Activated naive CD8-positive, alpha-beta T cell treated with anti-CD3 and anti-CD28 coated beads, Interleukin-2, amount 50 U/mL, for 16 hours (primary cell): ENCODE measurements at places on chromosomes 11 and 22.

- DNase-seq: no peak
Observed at GRCh38 chr11:130599073-130599654, 150.7 kb downstream of the ADAMTS15 start.

DNA sequence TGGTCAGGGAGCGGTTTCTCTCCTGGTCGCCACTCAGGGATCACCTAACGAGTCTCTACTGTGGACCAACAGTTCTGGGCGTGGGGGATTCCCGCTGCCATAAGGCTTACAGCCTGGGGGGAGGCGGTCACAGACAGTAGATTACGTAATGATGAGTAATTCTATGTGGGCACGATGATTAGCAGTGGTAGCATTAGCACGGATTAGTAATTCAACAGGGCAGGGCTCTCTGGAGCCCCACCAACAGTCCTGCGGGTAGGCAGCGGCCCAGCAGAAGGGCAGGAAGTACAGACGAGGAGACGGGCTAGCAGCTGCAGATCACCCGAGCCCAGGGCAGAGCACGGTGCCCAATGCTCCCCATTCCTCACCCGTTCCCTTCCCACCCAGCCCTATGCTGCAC is 3.6 kb downstream of the SHISAL1 start:
- no peak for DNase-seq

GRCh38 chr11:130160498-130161155 is 1.0 kb downstream of the ST14 start:
- no peak for DNase-seq

- no peak for DNase-seq
Observed at GRCh38 chr11:14774721-14775120, 117.3 kb downstream of the CYP2R1 start.

- no peak for DNase-seq
Observed at GRCh38 chr11:110860461-110860860, 148.2 kb upstream of the ARHGAP20 start.

GRCh38 chr11:115287266-115287665 is 216.9 kb downstream of the CADM1 start:
- no peak for DNase-seq

GRCh38 chr11:31995525-31996094 is 95.3 kb upstream of the RCN1 start:
- no peak for DNase-seq

DNA sequence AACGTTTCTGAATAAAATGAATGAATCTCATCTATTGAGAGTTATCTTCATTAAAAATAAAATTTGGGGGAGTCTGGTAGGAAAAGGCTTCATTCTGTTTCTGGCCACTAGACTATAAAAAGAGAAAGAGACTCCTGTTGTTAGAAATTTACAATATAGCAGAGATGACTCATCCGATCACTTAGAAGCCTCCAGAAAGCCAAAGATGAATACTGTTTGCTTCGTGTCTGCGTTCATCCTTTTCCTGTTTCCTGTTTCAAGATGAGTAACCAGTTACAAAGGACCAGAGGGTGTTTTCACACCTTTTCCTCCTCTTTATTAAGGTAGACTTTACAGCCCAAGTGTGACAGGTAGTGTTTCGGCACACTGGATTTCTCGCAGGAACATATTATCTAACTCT is 1120.7 kb downstream of the LRRC4C start:
- no peak for DNase-seq

- DNase-seq: no peak
Observed at GRCh38 chr11:44622721-44623258, 57.3 kb downstream of the CD82 start.

DNA sequence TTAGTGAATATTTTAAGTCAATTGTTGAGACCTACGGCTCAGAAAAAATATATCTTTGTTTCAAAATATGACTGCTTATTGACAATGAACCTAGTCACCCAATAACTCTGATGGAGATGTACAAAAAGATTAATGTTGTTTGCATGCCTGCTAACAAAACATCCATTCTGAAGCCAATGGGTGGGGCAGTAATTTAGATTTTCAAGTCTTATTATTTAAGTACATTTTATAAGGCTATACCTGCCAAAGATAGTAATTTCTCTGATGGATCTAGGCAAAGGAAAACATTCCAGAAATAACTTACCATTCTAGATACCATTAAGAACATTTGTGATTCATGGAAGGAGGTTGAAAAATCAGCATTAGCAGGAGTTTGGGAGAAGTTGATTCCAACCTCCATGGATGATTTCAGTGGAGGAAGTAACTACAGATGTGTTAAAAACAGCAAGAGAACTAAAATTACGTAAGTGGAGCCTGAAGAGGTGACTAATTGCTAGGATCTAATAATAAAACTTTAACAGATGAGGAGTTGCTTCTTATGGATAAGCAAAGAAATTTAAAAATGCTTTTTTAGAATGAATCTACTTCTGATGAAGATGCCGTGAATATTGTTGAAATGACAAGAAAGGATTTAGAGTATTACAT is 26.4 kb upstream of the OR8D2 start:
- no peak for DNase-seq

DNA sequence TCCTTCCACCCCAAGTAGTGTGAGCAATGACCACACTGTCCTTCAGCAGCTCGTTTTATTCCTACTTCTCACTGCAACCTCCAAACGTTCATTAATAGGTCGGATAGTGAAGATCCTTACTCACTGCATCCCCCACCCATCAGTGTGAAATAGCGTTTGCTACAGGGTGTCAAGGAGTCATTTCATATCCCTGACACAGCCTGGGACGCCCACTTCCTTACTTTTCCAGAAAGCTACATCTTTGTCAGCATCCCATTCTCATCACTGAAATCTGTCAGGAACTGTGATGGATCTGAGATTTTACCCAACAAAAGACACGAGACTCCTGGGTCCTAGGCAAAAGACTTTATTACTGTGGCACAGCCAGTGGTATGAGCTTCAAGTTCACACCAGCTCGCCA is 592.4 kb downstream of the NTM start:
- DNase-seq: no peak

DNA sequence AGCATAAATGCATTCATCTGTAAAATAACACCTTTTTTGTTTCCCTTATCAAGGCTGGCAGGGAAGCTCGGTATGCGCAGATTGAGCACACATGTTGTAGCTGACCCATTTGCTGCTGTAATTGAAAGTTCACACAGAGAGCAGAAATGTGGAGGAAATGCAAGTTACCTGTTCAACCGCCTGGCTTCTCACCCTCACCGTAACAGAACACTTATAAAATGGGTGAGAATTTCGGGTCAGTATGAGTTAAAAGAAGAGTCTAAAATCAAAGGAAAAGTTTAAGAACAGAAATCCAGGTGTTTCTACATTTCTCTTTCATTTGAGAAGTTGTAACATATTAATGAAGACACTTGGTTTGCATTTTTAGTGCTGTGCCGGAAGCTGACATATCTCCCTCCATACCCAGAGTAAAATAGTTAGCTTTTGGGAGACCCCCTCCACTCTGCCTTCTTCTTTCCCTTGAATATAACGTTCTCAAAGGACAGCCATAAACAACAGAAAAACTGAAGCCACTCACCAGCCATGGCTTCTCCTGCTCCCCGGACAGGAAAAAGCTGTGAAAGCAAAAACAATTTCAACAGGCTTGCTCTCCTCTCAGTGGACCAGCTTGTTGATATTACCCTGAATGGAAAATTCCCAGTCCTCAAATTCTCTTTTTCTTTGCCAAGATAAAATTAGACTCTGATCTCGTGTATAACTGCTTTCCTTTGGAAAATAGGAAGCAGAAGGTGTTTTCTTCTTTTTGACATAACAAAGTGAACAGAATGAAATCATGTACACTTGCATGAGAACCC is at the start of gene CASP12:
TSS of gene CASP12 (minus strand) at position 570 of the 794 bp plus-strand sequence.
- no peak for DNase-seq

GRCh38 chr22:29555065-29555644 is 1.6 kb upstream of the THOC5 start:
- no peak for DNase-seq

GRCh38 chr11:18490319-18490718 is 34.7 kb downstream of the LDHAL6A start:
- no peak for DNase-seq

DNA sequence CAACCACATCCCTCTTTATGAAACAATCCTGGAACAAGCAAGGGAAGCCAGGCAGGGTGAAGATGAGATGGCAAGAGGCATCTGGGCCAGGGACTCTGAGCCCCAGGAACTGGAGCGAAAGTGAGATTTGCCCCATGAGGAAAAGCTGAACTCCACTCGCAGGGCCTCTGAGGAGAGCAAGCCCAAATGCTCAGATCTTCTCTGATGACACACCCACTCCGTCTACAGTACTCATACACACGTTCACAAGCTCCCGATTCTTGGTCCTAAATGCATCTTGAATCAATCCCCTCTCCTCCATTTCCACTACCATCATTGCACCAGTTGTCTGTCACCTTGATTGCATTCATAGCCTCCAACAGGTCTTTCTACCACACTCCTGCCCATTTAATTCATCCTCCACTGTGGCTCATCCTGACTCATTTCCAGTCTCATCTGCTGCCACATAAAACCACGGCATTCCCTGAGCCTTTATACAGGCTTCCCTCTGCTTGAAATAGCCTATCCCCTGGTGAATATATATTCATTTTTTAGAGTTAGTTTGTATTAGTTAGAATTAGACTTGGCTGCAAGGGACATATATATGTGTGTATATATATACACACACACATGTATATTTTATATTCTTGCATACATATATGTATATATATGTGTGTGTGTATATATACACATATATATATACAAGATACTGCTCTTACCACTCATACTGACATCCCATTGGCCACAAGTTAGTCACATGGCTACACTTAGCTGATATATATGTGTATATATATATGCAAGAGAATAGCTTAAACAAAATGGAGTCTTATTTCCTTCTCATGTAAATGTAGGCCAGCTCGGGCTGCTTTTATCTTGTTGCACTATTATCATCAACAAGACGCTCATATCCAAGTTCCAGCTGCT is 1.4 kb upstream of the APOA5 start:
- DNase-seq: no peak

DNA sequence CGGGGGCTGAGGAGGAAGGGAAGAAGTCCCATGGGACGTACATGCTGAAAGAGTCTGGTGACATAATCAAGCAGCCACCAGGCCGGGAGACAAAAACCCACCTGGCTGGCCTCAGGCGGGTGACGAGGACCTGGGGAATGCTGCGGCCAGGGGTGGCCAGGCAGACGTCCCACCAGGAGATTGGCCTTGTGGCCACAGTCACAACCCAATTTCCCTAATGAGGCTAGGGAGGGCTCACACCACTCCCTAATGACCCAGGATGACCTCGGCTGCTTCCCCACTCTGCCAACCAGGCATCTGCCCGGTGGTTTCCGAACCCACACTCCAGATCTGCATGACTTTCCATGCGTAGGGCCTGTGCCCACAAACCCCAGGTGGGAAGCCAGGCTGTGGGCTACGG is 66.9 kb downstream of the SCUBE1 start:
- DNase-seq: no peak

DNA sequence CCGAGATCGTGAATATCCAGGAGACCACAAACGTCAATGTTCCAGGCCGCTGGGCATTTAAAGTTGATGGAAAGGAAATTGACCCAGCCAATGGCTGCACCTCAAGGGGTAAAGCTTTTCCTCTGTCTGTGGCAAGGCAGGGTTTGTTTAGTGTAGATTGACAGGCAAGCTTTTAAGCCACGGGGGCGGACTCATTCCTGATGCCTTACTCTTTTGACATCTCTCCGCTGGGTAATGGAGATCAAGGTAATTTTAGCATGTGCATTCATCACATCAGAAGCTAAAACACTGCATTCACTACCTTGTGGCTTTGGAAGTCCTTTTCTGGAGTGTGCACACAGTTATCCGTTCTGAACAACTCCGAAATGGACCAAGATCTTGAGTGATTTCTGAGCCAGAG is 12.6 kb downstream of the TECTA start:
- DNase-seq: no peak

DNA sequence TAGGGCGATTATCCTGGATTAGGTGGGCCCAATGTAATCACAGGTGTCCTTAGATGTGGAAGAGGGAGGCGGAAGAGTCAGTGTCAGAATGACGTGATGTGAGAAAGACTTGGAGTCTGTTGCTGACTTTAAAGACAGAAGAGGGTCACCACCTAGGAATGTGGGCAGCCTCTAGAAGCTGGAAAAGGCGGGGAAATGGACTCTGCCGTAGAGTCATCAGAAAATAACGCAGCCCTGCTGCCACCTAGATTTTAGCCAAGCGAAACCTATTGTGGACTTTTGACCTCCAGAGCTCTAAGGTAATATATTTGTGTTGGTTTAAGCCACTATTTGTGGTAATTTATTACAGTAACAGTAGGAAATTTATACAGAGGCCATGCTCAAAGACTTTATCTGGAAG is 4.8 kb downstream of the DDX10 start:
- DNase-seq: no peak

DNA sequence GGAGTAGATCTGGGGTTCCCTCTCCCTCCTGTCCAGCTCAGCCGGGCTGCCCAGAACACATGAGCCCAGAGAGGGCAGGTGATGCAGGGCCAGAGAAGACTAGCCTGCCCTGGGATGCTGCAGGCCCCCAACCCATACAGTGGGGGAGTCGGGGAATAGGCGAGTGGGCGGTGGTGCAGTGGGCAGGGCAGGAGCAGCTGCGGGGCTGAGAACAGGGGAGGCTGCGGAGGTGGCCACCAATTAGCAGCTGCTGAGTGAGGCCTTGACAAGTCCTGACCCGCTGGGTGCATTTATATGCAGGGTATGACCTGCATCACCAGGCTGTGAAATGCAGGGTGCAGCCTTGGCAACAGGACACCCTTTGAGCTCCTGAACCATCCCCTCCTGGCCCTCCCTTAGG is 43.1 kb downstream of the NFAM1 start:
- DNase-seq: no peak

- no peak for DNase-seq
Observed at GRCh38 chr11:72723508-72723907, 28.7 kb downstream of the ARAP1 start.

DNA sequence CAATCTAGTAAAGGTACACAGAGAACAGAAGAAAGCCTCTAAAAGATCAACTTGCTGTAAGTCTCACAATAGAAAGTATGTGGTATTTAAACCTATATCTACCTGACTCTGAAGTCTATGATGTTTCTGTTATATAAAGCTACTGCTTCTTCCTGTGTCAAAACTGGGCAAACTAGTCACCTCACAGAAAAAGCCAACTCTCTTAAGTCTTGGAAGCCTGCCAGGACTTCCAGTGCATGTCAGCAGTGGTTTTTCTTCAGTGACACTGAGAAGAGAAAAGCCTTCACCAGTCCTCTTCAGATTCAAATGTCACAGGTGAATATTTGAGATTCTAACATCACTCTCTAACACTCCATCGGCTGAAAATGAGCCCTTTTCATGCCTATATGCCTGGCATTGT is 808.0 kb downstream of the DLG2 start:
- no peak for DNase-seq

GRCh38 chr22:43544289-43544673 is 132.5 kb downstream of the MPPED1 start:
- DNase-seq: no peak

GRCh38 chr11:45301537-45302246 is 15.6 kb upstream of the SYT13 start:
- no peak for DNase-seq

DNA sequence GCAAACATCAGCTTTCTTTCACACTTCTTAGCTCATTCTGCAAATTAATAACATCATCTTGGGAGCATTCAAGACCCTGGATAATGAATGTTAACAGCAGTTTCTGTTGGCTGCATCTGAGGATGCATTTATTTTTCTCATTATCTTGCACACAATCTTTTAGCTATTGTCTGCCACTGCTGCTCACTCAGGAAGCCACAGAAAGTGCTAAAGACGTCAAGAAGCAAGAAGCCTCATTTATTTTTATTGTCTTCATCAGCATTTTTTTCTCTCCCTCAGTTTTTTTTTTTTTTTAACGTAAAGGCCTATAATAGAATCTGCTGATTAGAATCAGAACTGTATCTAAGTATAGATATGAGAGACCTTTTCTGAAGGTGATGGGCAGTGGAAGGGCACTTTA is 1339.4 kb downstream of the FAM181B start:
- no peak for DNase-seq
